ENCODE measurements at places on chromosomes 2 and 18.
A peak's percentile ranks its signal among the peaks of the same experiment; 100 is the strongest.

DNA sequence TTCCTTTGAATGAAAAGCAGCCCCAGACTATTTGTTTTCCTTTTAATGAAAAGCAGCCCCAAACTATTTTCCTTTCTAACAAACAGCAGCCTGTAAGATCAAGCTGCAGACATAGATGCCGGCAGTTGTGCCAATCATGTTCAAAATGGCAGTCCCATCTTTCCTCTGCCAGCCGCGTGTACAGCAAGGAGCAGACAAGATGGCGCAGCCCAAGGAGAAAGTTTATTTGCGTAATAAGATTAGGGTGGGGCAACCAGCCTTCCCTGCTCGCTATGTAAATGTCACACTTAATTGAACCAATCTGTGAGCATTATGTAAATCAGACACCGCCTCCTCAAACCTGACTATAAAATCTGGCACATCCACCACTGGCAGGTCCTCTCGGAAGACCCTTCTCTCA, 226.0 kb downstream of the TGIF1 start:
- DNase-seq = no peak

DNA sequence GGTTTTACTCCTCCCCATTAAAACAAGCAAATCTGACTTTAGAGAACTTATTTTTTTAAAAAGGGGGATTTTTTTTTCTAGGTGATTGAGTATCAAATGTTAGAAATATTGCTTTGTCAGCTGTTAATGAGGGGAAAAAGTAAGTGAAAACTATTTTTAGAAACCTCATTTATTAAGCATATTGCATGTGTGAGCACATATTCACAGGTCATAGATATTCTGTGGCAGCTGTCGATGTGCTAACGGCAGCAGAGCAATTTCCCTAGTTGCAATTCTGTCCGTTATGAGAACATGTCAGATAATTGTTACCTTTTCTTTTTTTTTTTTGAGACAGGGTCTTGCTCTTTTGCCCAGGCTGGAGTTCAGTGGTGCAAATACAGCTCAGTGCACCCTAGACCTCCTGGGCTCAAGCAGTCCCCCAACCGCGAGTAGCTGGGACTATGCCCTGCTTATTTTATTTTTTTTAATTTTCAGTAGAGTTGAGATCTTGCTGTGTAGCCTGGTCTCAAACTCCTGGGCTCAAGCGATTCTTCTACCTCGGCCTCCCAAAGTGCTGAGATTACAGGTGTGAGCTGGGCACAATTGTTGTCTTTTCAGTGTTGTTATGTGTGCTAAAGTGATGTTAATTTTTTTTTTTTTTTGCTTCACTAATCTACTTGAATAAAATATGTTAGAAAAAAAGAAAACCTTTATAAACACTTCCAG, 69.8 kb downstream of the MTA3 start:
- DNase-seq = no peak

GRCh38 chr2:240589850-240590525, 3.5 kb downstream of the CAPN10 start:
- DNase-seq = no peak

- DNase-seq = no peak
Observed at GRCh38 chr18:22839340-22839821, 93.7 kb upstream of the RBBP8 start.

DNA sequence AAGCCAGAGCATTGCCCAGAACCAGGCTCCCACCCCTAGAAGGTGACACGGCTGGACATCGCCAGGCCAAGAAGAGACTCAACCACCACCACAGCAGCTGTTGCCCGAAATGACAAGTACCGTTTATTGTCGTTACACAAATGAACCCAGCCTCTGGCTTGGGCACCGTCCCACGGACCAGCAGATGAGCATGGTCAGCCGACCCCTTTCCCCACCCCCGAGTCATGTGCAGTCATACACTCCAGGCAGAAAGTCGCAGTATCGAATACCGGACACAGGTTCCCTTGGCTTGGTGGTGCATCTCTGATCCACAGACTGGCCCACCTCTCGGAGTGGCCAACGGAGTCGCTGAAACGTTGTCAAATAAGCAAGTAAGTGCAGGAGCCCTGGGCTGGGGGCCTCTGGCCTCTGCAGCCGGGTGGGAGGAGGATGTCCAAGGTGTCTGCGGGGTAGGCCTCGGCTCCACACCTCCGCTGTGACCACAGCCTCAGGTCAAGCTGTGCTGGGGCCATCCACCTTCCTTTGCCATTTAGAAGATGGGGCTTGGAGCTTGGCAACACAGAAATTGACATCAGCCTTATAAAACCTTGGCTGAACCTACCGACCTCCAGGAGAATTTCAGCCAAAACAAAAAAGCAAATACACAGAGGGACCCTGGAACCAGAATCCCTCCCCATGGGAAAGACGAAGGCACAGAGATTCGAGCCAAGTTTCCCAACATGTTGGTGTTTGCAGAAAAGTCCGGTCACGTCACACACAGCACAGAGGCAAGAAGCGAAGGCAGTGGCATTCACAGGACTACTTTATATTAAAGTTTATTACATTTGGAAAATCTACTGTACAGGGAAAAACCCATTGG, 24.0 kb downstream of the SDC1 start:
- no peak for DNase-seq

GRCh38 chr18:25826823-25827222, 263.6 kb downstream of the SS18 start:
- no peak for DNase-seq

- DNase-seq = no peak
Observed at GRCh38 chr2:232831496-232831895, 38.6 kb upstream of the SNORC start.

DNA sequence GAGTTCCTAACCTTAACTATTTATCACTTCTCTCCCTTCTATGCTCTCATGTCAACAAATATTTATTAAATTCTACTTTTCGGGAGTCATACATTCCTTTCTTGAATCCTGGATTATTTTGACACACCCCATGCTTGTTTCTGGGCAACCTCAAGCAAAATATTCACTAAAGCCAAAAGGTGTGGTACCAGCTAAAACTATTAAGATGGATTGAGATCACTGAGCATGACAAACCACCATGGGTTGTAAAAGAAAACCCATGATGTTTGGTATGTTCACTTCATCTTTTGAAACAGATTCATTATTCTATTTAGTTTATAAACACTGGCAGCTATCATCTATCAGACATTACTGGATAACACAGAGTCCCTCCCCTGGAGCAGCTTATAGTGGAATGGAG, 32.5 kb downstream of the DPP4 start:
- no peak for DNase-seq

- no peak for DNase-seq
Observed at GRCh38 chr18:28432339-28432738, 255.4 kb upstream of the CDH2 start.

DNA sequence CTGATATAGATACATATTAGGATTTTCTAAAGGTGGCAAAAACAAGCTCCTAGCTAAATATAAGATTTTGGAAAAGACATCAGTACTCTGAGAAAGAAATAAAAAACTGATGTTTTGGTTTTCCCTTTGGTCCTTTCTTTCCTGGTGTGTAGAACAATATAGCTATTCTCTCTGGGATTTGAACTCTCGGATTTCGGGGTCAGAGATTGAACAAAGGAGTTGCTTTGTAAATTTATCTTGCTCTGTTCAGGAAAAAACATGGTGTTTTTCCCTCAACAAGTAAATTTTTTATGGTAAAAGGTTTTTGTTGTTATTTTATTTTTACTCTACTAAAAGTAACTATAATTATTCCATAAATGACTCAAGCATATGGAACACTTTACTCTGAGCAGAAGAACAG, 889.3 kb downstream of the ERBB4 start:
- no peak for DNase-seq

DNA sequence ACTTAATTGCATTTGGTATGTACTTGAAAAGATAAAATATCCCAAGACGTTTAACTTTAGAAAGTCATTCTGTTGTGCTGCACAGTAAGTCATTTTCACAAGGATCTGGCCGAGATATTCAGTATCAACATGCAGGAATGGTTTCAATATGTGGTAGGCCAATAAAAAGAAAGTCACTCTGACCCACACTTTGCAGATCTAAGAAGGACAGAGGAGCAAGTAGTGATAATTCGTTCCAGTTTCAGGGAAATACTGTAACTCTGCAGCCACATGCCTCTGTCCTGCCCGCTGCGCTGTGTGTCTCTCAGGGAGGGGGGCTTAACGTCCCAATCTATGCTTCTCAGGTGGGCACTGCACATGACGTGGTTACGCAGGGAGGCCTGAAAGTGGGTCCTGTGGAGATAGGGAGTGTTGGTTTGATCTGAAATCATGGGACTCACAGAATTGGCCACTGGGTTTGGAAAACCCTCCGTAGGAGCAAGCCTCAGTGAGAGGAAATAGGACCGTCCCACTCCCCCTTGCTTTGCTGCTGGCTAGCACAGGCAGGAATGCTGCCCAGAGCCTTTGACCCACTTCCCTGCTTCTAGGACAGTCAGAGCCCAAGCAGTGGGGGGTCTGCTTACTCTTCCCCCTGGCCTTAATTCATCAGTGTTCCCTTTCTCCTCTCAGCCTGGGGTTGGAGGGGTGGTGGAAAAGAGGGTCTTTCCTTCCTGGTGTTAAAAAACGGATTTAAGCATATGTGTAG, 314.7 kb upstream of the SPRED2 start:
- DNase-seq = peak; percentile 38

DNA sequence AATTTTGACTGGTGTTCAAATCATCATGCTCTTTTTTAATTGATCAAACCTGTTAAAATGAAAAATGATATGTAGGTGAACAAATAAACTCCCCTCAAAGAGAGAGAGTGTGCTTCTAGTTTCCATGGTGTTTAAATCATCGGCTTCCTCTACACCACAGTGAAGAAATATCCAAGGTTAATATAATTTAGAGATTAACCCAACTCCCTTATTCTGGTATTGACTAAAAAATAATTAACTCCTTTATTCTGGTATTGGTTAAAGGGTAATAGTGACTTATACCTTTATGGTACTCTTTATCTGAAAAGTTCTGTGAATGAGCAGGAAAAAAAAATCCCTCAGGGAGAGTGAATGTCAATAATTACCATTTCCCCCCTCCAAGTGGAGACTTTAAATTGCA, 93.1 kb downstream of the SPATS2L start:
- DNase-seq = no peak

GRCh38 chr2:216603010-216603883, 30.0 kb upstream of the IGFBP2 start:
- peak; percentile 10 for DNase-seq

- no peak for DNase-seq
Observed at GRCh38 chr2:82857967-82858366, 1601.1 kb downstream of the SUCLG1 start.

DNA sequence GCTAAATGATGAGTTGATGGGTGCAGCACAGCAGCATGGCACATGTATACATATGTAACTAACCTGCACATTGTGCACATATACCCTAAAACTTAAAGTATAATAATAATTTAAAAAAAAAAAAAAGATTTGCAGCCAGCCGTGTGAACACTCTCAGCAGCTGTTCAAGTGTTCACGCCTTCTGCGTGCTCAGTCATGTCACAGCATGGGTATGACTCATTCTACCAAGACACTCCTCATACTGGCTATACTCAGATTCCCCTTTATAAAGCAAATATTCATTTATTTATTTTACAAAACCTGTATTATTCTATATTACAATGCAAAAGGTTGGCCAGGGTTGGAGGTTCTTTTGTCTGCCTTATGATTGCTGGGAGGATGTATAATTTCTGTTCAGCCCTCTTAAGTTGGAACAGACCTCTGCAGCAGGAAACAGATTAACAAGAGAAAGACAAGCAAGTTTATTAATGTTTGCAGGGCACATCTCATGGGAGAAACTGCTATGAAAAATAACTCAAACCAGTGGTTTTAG, 1230.6 kb upstream of the CHAC2 start:
- DNase-seq = peak; percentile 65

DNA sequence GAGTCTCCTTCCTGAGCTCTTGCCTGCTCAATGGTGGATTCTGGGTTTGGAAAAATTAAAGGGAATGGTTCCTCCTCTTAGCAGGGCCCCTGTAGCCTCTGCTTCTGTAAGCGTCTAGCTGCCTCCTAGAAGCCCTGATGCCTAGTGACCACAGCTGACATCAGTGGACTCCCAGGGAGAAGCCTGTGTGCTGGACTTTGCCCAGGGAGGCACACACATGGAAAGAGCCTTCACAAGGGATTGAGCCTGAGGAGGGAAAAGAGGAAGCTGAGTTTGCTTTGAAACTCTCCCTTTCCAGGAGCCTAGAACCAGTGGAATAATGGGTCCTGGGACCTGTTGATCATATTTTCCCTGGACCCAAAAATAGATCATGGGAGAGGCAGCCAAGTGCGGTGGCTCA, 1.4 kb upstream of the CFAP65 start:
- no peak for DNase-seq

DNA sequence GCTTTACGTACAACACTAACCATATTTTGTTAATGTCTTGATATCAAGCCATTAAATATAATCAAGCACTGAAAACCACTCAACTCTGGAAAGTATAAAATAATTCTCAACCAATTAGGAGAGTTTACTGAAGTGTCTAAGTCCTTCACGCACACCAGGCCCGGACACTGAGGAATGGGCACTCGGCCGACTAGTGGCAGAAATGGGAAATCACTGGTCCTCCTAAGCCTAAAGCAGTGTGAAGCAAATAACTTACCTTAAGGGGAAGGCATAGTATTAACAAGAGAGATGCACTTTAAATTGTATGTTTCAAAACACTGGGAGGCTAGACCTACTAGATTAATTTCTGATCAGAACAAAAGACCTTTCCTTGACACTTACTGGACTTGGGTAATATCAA, 45.7 kb downstream of the FAM210A start:
- peak; percentile 24 for DNase-seq
